Endothelial cell of umbilical vein (primary cell): ENCODE measurements at places on chromosomes 13 and 19. TPM values are rescaled to one million over a fixed set of nuclear protein-coding genes. Genes with fewer than 3 reads are reported as not detected.

GRCh38 chr13:90690458-90691080 is 656.9 kb upstream of the MIR17HG start:
- no peaks in the 10 kb centered on the region for H3K27me3 ChIP-seq
- H3K36me3 ChIP-seq, result no peaks in the 10 kb centered on the region
- H3K27ac ChIP-seq, result no peak overlapping the region
- no peaks in the 10 kb centered on the region for H3K4me1 ChIP-seq
- DNase-seq, result no peak
- no peak overlapping the region for H3K4me3 ChIP-seq

- no peak overlapping the region for H3K27ac ChIP-seq
- H3K36me3 ChIP-seq, result no peaks in the 10 kb centered on the region
- H3K27me3 ChIP-seq, result no peaks in the 10 kb centered on the region
- no peak overlapping the region for H3K4me3 ChIP-seq
- H3K4me1 ChIP-seq, result peaks cover 2% of the 10 kb centered on the region
- no peak for DNase-seq
These were observed 389.9 kb downstream of the RFC3 start for GRCh38 chr13:34207872-34208271.

TEX29 gene
- total RNA-seq, result not detected in 2 replicates

DNA sequence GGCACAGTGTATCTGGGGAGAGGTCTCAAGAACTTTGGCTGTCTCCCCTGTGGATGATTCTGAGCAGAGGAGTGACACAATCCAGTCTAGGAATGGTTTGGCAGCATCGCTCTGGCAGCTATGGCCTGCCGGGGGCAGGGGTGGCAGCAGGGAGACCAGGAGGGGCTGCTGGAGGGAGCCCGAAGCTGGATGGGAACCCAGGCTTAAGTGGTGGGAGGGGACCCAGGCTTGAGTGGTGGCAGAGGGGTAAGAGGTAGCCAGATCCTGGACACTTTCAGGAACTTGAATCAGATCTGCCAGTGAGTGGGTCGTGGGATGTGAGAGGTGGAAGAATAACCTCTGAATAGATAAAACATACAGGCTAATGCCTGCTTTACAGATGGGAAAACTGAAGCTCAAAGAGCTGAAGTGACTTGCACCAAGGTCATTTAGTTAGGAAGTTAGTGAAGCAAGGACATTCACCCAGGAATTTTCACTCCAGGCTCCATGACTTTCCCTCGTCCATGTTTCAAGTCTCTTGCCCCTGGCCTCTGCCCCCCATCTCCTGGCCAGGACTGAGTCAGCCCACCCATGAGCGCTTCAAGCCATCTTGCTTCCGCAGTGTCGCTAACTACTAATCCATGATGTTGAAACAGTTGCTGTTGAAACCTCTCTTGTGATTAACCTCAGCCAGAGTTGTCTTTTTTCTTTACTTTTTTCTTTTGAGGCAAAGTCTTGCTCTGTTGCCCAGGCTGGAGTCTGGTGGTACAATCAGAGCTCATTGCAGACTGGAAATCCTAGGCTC is 29.9 kb upstream of the C1QTNF9 start:
- H3K36me3 ChIP-seq, result no peaks in the 10 kb centered on the region
- DNase-seq, result no peak
- no peaks in the 10 kb centered on the region for H3K27me3 ChIP-seq
